ENCODE measurements at places on chromosomes 12 and 14.

GRCh38 chr14:72433511-72433910, 460.4 kb downstream of the DPF3 start:
- DNase-seq, result no peak

GRCh38 chr14:65153101-65153500, 50.8 kb upstream of the MAX start:
- no peak for DNase-seq

DNA sequence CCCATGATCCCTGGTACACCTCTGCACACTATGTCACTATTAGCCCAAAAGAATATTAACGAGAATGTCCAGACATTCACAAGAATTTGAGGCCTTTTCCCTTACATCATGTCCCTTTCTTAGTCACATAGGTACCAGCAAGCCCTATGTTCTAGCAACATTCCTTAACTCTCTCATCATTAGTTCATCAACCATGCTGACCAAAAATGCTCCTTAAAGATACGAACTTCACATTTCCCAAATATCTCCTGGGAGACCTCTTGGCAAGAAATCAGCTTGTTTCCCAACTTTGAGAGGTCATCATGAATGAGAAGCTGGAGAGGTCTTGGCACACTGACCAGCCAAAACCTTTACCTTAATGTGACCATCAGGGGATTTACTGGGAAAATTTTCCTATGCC, 4.6 kb downstream of the SALL2 start:
- no peak for DNase-seq

DNA sequence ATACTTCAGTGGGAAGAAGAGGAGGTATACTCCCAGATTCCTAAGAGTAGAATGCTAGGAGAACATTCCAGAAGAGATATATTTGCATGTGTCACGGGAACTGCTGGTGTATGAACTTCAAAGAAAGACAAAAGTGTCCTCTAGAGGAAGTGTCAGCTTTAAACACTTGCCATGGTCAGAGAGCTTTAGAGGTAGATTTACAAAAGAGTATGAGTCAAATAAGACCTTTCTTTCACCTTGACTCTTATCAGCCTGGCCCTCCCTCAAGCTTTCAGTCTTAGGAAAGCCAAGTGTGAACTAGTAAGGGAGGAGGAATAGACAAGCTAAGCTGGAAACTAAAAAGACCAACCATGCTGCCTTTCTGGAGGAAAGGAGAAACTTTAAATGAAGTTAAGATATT, 34.7 kb downstream of the COX8C start:
- DNase-seq, result no peak

DNA sequence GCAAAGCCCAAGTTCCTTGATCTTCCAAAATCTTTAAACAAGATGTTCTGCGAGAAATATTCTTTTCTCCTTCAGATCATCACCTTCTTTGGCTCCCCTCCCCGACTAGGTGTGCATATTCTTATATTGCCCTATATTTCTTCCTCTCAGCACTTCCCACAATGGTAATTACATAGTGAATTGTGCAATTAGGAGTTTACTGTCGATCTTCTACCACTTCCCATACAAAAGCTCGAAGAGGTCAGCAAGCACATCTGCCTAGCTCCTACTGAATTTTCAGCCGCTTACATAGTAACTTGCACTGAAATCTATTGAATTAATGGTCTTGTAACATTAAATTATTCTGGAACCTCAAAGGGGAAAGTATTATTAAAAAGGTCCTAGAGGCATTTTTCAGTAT, 16.7 kb downstream of the OSBPL8 start:
- DNase-seq, result no peak
